Stimulated activated CD4-positive, alpha-beta T cell treated with anti-CD3 and anti-CD28 coated beads, TNF-alpha, amount 100 ng/mL, for 48 hours (primary cell): ENCODE measurements at places on chromosomes 6 and 20.

DNA sequence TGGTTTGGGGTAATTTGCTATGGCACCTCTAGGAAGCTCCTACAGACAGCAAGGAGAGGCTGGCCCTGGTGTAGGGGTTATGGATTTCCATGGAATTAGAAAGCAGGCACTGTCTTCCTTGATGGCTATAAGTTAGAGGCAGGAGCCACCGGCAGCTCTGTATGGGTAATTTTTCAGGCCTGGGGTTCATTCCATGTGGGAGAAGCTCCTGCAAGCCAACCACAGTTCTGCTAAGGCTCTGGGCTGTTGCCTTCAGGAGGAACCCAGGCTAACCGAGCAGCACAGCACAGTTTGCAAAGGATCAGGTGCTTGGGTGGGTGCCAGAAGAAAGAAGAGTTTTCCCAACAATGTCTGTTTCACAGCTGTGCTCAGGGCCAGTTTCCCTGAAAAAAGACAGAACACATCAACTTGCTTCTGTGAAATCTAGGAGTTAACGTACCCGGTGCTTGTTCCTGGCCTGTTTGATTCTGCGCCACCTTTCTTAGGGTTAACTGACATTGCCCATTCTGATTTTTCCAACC, 162.8 kb upstream of the MYLIP start:
- no peak for DNase-seq

DNA sequence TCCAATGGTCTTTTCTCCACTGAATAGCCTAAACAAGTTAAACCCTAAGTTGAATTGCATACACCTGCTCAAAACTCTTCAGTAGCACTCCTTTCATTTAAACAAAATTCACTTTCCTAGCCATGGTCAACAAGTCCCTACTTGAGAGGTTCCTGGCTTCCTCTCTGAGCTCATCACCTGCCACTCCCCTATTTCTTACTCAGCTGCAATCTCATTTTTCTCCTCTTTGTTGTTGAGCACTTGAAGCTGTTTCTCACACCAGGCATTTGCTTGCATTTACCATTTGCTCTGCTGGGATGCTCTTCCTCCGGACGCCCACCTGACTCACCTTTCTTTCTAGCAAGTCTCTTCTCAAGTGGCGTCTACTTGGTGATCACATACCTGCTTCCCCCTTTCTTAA, 38.5 kb downstream of the EDN1 start:
- no peak for DNase-seq

- no peak for DNase-seq
Observed at GRCh38 chr20:9287826-9288225, 218.9 kb downstream of the PLCB4 start.

GRCh38 chr6:27176523-27177484, 70.7 kb upstream of the PRSS16 start:
- DNase-seq: no peak

- no peak for DNase-seq
Observed at GRCh38 chr6:136471372-136471771, 78.8 kb downstream of the MAP7 start.

DNA sequence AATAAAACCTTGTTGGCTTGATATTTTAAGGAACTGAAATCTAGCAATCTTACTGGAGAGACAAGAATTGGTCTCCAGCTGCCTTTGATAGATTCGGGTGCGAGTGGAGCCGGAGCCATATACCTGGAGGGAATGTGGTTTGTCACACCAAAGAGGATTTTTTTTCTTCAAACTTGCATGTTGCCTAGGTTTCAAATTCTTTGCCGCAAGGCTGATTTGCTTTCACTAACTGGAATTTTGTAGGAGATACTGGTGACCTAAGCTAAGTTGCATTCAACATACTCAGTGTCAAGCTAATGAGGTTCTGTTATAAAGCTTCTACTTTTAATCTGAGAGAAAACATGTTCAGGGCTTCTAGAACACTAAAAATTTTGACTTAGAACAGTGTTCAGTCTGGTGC, 39.7 kb upstream of the ASIP start:
- no peak for DNase-seq

- no peak for DNase-seq
Observed at GRCh38 chr6:161101517-161101916, 109.9 kb downstream of the MAP3K4 start.

- no peak for DNase-seq
Observed at GRCh38 chr6:22754061-22754460, 184.7 kb downstream of the HDGFL1 start.

- no peak for DNase-seq
Observed at GRCh38 chr6:151765444-151765886, 42.0 kb upstream of the ESR1 start.

DNA sequence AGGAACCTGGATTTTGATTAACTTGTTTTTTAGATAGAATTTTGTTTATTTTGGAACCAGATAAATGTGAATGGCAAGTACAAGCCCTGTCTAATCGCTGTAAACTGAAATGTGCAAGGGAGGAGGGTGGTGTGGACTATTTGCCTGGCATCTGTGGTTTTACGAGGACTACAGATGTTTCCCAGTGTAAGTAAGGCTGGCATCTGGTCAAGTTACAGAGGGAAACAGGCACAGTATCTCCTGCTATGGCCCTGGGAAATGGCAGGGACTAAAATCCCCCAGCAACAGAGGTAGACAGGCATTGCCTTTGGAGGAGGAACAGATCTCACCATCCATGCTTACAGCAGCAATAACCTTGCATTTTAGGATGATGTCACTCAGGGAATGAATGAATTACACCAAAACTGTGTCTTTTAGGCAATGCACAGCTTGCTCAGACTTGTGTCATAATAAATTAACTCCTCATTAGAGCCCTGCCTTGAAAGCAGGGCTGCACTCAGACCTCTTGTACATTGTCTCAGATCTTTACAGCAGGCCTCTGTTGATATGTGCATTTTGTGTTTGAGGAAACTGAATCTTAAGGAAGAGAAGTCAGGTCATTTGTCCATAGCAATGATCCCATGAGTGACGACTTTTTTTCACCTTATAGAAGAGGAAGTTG, 96.2 kb downstream of the TCP11 start:
- no peak for DNase-seq
